ENCODE measurements at places on chromosomes 4 and X.

DNA sequence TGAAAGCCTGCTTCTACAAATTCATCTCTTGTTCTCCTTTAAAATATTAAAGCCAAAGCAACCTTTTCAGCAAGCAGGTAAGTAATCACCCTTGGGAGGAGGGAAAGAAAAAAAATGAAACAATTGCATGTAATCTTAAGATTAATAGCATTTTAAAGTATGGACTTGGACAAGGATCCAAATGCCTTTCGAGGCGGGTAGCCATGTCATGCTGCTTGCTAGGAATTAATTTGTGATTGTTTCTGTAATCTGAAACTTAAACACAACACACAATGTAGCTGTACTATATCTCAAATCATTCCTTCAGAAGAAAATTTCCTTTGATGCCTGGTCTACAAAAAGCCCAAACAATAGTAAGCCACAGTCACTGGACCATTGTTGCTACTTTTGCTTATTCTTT lies 112.4 kb upstream of the CBR4 start:
- DNase-seq: no peak

- no peak for DNase-seq
Observed at GRCh38 chr4:31467781-31468180, 747.6 kb downstream of the PCDH7 start.

DNA sequence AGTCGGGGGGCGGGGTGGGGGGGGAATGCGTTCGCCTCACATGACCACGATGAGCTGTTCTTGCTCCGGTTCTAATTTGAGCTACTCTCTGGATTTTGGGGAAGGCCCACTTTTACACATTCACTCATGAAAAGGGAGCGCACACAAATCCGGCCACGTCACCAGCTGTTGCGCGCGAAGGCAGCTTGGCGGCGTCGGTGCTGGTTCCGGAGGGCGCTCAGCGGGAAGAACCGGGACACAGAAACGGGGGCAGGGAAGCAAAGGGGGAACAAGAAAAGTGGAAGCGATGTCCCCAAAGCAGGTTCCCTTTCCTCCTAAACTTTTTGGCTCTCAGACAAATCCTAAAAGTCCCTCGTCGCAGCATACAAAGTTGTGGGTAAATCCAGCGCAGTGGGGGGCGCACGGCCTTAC lies 605 bp downstream of the ANXA5 start:
- no peak for DNase-seq

DNA sequence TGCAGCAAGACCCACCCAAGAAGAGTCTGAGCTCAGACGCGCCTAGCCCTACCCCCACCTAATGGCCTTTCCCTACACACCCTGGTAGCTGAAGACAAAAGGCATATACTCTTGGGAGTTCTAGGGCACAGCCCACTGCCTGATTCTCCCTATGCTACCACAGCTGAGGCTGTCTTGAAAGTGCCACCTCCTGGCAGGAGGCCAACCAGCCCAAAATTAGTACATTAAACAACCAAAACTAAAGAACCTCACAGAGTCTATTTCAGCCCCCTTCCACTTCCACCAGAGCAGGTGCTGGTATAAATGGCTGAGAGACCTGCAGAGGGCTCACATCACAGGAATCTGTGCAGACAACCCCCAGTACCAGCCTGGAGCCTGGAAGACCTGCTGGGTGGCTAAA lies 119.1 kb downstream of the HMGN5 start:
- no peak for DNase-seq

DNA sequence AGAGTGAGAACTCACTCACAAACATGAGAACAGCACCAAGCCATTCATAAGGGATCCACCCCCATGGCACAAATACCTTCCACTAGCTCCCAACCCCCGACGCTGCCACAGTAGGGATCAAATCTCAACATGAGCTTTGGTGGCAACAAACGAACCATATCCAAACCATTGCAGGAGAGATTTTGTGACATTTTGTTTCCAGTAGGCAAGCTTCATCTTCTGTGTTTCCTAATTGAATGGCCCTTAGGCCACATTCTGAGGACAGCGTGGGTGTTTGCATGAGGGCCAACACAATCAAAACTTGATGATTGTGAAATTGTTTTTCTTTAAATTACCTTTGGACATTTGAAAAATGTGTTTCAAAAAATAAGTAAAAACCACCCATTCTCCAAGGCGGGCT lies 102.6 kb upstream of the LNX1 start:
- DNase-seq: no peak

DNA sequence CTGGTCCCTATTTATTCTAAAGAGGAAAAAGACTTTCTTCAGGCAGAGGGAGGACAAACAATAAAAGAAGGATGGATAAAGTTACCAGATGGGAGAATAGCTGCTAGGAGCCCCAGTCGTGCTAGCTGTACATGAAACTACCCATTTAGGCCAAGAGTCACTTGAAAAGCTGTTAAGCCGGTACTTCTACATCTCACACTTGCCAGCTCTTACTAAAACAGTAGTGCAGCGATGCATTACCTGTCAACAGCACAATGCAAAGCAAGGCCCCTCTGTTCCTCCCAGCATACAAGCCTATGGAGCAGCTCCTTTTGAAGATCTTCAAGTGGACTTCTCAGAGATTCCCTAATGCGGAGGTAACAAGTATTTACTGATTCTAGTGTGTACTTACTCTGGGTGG lies 1138.8 kb downstream of the ARAP2 start:
- DNase-seq: peak; percentile 61

DNA sequence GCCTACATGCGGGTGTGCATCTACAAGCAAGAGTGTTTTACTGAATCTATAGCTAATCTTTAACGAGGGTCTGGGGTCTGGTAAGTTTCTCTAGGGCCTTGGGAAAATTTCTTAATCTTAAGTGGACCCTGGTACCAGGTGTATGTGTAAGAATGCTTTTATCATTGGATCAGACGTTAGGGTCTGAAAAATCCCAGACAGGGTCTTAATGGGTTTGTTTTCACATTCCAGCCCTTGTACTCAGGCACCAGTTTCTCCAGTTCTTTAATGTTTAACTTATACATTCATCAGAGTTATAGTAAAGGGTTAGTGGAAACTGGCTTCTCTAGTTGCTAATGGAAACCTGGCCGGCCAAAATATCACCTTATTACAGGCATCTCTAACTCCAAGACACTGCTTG lies 11.6 kb downstream of the MAGEB16 start:
- DNase-seq: no peak

DNA sequence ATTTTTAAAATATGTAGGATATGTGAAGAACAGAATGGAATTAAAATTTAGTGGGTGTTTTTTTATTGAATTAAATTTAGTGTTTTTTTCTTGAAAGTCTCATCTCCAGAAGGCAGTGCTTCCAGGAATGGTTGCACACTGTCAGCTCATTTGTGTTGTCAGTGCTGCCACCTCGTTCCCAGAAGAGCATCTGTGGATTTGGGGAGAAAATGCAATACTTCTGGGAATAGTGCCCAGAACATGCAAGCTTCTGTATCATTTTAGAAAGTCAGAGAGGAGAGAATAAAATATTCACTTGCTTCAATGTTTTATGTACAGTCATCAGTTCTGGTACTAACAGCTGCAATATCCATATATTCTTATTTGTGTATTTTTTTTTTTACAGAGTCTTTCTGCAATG lies 608.8 kb downstream of the PCDH7 start:
- no peak for DNase-seq

GRCh38 chrX:123884809-123885408 lies 25.1 kb downstream of the XIAP start:
- DNase-seq: no peak

GRCh38 chr4:161926033-161926828 lies 237.6 kb downstream of the FSTL5 start:
- DNase-seq: no peak

- no peak for DNase-seq
Observed at GRCh38 chrX:24426921-24427746, 38.0 kb upstream of the PDK3 start.

- no peak for DNase-seq
Observed at GRCh38 chr4:6803246-6803645, 20.7 kb downstream of the KIAA0232 start.

GRCh38 chrX:15724911-15725310 lies 13.2 kb upstream of the CA5B start:
- DNase-seq: no peak

GRCh38 chr4:65971686-65972085 lies 301.4 kb upstream of the EPHA5 start:
- no peak for DNase-seq

DNA sequence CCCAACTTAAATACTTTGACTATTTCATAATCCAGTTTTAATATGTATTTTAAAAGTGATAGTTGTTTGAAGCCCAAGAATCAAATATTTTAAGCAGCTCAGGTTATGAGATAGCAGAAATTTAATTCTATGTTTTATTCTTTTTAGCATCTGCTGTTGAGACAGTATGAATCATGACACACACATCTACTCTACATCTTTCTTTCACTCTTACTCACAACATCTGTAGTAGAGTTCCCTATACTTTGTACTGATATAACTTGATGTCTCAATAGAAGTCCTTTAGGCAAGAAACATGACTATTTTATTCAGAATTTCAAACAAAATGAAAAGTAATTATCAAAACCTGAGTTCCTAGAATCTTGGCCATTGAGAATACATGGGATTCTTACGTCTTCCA lies 187.9 kb upstream of the GNPDA2 start:
- DNase-seq: no peak

- no peak for DNase-seq
Observed at GRCh38 chr4:154560419-154560801, 2.4 kb upstream of the FGB start.

DNA sequence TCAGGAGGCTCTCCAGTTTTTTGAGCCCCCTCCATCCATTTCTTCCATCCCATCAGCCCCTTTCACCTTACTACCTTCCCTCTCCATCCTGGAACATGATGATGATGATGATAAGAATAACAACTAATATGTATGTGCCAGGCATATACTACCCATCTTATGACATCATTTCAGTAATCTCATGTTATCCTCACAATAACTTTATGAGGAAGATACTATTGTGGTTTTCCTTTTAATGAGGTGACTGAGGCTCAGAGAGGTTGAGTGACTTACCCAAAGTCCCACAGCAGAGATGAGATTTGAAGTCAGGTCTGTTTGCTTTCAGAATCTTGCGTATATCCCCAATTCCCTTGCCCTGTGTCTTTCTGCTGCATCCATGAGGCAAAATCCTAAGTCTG lies 55.1 kb downstream of the RTL9 start:
- no peak for DNase-seq

DNA sequence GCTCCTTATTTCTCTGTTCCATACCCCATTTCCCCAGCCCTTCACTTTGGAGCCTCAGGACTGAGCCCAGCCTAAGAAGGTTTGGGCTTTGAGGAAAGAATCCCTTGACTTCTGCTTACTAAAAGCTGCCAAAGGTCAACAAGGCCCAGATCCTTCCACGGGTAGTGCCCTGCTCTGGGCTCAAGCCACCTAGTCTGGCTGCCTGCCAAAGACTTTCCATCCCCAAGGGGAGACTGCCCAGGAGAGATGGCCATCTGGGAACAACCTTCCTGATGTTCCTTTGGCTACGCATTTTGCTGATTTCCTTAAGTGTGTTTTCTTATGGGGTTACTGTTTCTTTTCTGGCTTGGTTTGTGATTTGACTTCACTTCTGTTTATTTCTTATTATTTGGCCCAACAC lies 49.8 kb upstream of the NDP start:
- no peak for DNase-seq

- DNase-seq: peak; percentile 36
Observed at GRCh38 chrX:130060122-130061069, 49.9 kb downstream of the ELF4 start.

GRCh38 chr4:124019749-124020549 lies 623.4 kb downstream of the SPRY1 start:
- DNase-seq: no peak

GRCh38 chr4:187075514-187075913 lies 351.9 kb upstream of the FAT1 start:
- DNase-seq: no peak

DNA sequence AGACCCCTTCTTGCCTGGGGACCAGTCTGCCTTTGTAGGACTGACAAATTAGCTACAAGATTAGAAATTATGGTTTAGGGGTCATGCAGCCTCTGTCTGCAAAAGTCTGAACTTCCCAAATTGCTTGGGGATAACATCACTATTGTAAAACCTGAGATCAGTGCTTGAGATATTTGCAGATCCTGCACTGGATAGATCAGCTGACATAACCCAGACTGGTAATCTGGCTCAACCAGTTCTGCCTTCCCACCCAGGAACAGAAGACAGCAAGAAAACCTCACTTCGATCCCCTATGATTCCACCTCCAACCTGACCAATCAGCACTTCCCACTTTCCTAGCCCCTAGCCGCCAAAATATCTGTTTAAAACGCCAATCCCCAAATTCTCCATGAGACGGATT lies 202.8 kb upstream of the DIAPH2 start:
- no peak for DNase-seq

GRCh38 chr4:53040851-53041250 lies 178.7 kb downstream of the RASL11B start:
- no peak for DNase-seq

DNA sequence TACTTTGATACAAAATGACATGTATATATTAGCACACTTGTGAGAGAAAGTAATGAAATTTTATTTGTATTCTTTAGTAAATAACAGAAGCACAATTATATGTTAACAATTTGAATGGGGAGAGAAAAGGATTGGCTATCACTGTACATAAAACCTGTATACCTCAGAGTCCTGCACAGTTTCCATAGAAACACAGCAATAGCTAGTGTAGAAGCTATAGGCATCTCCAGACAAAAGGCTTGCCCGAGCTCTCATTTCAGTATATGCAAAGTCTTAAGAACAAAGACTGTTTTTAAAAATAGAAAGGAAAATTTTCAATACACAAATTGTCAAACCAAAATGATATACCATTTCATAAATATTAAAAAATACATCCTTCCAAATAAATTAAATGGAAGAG lies 38.5 kb downstream of the GPM6A start:
- DNase-seq: no peak

GRCh38 chr4:112036886-112037285 lies 108.4 kb upstream of the FAM241A start:
- DNase-seq: no peak

- no peak for DNase-seq
Observed at GRCh38 chr4:185536411-185536709, 1.1 kb upstream of the PDLIM3 start.

DNA sequence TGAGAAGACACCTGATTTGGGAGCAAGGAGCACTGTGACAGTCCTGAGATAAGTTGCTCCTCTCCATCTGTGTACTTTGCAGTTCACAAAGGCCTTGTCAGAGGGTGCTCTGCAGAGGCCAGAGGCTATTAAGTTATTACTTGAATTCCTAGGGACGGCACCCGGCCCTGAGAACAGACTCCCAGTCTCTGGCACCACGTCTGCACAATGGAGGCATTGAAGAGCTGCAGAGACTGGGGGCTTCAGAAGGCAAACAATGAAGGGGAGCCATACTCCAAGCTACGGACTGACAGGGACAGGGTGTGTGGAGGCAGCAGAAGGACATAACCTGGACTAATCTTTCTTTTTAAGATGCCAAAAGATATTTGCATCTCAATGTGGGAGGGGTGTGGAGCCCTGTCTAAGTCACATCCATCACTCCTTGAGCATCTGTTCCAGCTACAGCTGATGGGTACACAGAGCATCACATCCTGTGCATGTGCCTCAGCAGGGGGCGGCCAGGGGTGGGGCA lies 11.5 kb downstream of the RASGEF1B start:
- no peak for DNase-seq
